Sigmoid colon (tissue), 7 donors: ENCODE measurements at places on chromosomes 16 and 17.

DNA sequence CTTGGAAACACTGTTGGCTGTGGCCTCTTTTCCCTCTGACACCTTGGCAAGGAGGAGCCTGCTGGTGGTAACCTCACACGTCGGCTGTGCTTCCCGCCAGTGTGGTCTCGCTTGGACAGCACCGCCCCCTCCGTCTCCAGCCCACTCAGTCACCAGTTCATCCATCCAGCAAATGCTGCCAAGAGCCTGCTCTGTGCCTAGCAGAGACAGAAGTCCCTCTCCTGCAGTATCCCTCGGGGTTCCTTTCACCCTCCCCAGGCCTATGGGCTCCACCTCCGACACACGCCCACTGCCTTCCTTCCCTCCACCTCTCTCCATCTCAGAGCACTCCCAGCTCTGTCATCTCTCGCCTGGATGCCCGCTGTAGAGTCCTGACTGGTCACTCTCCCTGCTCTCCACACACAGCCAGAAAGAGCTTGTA, 12.3 kb downstream of the CACNG4 start:
- no peak for DNase-seq

DNA sequence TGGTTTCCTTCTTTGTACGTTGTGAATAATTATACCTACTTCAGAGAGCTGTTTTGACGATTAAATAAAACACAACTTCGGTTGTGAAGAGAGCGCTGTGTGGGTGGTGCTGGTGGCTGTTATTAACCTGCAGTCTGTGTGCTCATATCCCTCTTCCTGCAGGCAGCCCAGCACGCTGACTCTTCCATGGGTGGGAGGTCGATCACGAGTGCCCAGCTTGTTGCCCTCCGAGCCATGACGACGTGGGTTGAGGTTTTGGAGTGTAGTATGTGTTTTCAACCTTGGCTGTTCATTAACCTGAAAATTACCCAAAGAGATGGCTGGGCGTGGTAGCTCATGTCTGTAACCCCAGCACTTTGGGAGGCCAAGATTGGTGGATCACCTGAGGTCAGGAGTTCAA, 11.3 kb upstream of the GCSH start:
- DNase-seq, result no peak

DNA sequence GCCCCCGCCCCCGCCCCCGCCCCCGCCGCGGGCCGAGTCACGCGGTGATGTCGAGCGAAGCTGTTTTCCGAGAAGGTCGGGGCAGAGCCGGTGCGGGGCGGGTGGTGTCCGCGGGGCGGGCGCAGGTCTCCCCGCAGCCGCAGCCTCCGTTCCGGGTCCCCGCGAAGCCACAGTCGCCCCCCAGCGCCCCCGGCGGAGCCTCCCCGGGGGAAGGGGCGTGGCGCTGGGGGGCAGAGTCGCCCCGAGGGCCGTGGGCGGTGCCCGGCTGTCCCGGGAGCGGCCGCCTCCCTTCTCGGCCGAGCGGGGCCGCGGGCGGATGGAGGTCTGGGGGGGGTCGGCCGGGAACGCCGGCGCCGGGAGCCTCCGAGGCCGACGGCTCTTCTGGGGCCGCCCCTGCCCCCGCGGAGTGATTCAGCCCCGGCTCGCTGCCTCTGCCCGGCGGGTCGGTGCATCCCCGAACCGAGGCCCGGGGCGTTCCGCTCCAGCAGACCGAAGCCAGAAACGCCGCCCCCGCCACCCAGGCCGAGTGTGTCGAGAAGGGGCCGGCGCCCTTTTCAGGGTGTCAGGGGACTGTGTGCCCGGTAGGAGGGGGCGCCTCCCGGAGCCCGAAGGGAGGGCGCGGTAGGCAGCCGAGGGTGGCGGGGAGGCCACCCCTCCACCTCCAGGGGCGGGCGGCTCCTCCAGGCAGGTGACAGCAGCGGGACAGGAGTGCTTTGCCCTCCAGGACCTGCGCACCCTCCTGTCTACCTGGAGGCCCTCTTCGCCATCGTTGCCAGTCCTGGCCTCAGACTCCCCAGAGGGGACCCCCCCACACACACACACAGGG, 1.7 kb downstream of the METRNL start:
- no peak for DNase-seq

DNA sequence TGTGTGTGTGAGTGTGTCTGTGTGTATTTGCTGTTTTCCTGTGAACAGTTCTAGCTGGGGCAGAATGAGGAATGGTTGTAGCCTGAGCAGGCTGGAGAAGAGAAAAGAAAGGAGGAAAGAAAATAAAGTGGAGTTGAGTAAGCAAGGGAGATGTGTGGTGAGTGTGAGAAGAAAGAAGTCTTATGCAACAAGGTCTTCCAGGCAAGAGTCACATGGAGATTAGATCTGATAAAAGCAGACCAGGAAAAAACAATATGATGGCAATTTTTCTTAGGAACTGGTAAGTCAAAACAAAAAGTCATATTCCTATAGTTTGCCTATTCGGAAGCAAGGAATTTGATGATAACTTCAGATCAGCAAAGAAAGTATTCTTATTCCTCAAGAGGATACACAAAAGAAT, 125.0 kb downstream of the HS3ST3A1 start:
- DNase-seq, result no peak

GRCh38 chr16:84029297-84030047, 13.1 kb downstream of the SLC38A8 start:
- DNase-seq, result no peak

- peak; percentile 28 for DNase-seq
These were observed 34.5 kb downstream of the PSME3IP1 start for GRCh38 chr16:57151369-57151768.

- DNase-seq, result no peak
These were observed 1.6 kb downstream of the CHCT1 start for GRCh38 chr17:60423865-60424264.

GRCh38 chr16:61858988-61859387, 177.2 kb downstream of the CDH8 start:
- DNase-seq, result no peak

GRCh38 chr17:49616601-49617131, 41.0 kb downstream of the NXPH3 start:
- DNase-seq, result peak; percentile 88

DNA sequence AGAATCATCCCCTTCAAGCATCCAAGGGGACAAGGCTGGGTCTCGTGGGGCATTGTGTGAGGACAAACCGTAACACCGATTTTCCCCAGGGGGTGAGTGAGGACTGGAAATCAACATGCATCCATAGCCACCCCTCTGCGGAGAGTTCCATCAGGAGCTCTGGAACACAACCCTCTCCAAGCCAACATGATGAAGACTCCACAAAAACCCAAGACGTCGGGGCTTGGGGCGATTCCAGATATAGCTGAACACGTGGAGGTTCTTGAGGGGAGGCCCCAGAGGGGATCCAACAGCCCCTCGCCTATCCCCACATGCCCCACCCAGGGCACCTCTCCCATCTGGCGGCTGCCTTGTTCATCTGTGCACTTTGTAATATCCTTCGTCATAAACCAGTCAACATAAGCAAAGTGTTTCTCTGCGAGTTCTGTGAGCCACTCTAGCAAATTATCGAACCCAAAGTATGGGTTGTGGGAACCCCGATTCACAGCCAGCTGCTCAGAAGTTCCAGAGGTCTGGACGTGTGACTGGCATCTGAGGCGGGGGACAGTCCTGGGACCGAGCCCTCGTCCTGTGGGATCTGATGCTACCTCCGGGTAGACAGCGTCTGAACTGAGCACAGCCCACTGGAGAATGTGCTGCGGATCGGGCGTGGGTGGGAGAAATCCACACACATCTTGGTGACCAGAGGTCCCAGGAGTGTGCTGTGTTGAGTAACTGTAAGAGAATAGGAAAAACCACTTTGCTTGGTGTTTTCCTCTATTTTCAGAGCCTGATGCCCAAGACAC, 55.5 kb downstream of the RPH3AL start:
- DNase-seq, result peak; percentile 52

DNA sequence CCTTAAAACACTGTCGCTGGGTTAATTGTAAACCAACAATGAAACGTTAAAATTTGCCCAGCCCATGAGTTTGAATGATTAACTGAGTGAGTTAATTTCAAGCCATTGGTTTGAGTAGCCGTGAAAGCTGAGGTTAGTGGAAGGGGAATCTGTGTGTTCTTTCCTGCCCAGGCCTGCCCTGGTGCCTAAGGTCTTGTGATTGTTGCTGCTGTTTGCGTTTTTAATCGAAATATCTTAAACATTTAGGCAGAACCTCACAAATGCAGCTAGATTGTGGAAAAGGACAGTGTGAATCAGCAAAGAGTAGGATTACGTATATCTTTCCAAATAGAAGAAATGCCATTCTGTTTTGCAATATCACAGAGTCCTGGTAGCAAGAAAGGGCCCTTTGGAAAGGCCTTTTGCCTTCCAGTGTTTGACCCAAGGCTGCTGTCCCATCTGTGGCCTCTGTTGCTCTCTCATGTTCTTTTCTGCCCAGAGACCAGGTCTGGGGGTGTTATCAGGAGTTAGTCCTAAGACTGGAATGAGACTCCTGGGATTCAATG, 113.8 kb downstream of the MSI2 start:
- DNase-seq, result no peak

DNA sequence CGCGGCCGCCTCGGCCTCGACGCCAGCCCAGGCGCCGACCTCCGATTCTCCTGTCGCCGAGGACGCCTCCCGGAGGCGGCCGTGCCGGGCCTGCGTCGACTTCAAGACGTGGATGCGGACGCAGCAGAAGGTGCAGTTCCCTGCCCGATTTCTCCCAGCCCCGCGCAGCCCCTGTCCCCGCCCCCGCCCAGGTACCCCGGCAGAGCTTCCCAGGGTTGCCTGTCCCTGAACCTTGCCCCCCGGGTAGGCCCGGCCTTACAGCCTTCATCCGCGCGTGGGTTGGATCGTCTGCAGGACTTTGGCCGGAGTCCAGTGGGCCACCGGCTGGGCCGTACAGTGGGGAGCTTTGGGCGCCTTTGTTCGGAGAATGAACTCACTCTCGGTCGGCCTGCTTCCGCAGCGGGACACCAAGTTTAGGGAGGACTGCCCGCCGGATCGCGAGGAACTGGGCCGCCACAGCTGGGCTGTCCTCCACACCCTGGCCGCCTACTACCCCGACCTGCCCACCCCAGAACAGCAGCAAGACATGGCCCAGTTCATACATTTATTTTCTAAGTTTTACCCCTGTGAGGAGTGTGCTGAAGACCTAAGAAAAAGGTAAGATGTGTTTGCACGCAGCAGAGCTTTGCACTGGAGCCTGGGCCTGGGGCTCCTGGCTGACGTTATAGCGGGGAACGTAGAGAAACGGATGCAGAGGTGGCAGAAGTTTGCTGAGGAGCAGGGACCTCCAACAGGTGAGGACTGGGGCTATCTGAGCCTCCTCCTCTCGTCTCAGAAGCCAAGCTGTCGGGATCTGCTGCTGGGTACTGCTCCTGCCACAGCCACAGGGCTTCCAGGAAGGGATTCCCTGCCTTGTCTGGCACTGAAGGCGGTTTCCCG, 593 bp downstream of the GFER start:
- no peak for DNase-seq

- peak; percentile 80 for DNase-seq
These were observed 50.2 kb downstream of the CDH11 start for GRCh38 chr16:65071433-65072311.

DNA sequence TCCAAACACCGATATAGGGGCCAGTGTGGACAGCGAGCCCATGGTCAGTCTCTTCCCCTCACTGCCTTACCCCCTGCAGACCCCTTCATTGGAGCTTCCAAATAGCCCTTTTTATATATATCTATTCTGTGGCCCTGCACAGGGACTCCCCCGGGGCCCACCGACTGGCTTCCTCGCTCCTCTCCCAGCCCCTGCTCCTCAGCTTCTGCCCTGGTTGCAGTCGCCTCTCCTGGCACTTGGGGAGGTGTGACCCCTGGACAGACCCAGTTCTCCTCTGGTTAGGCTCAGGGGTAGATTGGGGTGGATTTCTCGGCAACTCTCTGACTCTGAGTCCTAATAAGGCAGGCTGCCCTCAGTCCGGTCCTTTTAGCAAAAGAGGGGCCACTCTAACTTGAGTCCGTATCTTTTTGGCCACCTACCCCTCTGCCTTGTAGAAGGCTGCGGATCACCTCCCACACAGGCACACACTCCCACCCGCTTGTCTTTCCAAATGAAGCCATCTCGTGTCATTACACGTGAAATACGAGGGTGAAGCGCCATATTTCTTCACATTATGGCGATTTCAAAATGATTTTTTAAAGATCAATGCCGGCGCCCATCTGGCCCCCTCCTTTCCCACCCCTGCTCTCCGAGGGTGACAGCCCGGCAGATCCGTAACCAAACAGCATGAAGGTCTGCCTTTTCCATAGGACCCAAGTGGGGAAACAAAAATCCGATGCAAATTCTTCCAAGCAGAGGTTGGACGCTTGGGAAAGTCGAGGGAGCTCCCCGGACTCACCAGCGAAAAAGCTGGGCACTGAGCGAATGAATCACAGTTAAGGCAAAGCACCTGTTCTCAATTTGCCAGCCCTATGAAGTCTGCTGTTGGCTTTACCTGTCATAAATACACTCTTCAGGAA, 1.7 kb upstream of the HOXB9 start:
- DNase-seq, result no peak

DNA sequence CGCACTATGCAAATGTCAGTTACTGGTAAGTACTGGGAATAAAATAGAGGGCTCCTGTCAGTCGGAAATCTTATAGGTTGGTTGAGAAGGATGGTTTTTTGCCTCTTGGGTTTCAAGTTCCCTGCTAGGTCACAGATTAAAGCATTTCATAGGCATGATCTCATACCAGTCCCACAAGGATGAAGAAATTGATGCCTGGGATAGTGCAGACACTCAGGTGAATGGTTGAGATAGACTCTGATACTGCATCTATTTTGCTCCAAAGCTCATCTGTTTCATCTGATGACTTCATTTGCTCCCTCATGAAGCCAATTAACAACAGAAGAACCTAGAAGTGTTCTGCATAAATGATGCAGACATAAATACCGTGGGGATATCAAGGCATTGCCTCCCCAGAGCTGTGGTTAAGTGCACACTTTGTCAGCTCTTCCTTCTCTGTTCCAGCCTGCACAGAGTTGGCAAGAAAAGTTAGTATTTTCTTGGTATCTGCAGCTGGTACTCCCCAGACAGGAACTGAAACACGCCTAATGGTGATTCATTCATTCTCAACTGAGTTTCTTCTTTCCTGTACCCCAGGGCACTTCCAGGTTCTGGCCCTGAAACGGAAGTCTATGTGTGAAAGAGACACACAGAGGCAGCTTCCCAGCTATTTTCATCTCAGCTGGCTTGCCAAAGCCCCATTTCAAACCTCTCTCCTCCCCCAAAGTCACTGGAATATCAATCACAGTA, 418.3 kb upstream of the SALL1 start:
- no peak for DNase-seq
